Omental fat pad (tissue), 4 donors: ENCODE measurements at places on chromosomes 13 and 19. TPM values are rescaled to one million over a fixed set of nuclear protein-coding genes. Genes with fewer than 3 reads are reported as not detected.

The RGCC gene
- 199 TPM for total RNA-seq

The NLRP13 gene
- total RNA-seq, result not detected

The ADGRE1 gene
- 0.24 TPM for total RNA-seq

The ZGLP1 gene
- 0.19 TPM for total RNA-seq

The PSG1 gene
- not detected for total RNA-seq

The ZNF490 gene
- total RNA-seq, result 5.1 TPM

The SPRY2 gene
- 69.1 TPM for total RNA-seq

The CDC42EP5 gene
- 14.4 TPM for total RNA-seq

The PSG11 gene
- not detected for total RNA-seq

The C19orf81 gene
- total RNA-seq, result not detected

- no peak for DNase-seq
Measured at GRCh38 chr19:4988770-4989251, 19.9 kb downstream of the KDM4B start.

DNA sequence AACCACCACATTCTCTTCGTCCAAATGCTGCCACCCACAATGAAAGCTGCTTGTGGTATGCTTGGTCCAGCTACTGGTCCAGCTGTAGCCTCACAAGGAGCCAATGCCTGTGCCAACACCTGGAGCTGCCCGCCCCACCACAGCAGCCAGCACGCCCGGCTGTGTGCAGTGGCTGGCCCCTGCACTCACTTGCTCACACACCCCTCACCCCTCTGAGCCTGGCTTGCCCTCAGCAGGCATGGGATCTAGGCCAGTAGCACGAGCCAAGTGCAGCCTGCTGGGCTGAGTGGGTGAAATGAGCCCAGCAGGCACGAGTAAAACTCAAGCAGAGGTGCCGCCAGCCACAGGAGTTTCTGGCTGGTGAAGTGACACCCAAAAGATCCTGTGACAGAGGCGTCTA is 2096.4 kb upstream of the PCDH20 start:
- no peak for DNase-seq

- no peak for DNase-seq
Measured at GRCh38 chr13:73090116-73090822, 31.5 kb downstream of the KLF5 start.

DNA sequence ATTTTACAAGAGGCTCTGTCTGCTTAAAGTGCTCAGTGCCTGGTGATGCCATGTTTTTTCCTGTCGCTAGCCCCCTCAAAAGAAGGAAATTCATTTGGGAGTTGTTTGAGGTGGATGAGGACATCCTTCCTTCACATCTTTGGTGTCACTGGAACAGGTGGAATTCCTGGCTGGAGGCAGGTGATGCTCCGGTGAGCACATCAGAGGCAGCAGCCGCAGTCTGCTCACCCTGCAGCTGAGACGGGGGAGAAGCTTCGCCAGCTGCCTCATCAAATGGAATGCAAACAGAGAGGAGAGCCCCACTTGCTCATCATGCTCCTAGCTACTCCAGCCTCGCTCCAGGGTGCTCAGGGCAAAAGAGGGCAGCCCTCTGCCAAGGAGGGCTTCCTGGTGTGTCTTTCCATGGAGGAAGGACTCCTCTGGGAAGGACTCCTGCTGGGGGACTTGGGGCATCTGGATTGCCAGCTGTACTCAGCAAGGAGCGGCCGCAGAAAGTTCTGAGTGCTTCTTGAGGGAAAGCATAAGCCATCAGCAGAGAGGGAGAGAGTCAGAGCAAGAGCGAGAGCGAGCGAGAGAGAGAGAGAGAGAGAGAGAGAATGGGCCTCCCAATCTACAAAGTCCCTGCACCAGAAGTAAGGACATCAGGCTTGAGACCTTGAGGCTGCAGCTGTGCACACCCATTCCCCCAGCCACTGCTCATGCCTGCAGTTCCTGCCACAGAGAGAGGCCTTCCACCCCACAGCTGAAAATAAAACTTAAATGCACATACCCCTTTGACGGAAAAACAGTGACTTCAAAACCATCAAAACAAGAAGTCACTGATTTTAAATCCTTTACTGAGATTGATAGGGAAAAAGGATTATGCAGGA is 74.3 kb upstream of the UBL3 start:
- DNase-seq, result no peak

DNA sequence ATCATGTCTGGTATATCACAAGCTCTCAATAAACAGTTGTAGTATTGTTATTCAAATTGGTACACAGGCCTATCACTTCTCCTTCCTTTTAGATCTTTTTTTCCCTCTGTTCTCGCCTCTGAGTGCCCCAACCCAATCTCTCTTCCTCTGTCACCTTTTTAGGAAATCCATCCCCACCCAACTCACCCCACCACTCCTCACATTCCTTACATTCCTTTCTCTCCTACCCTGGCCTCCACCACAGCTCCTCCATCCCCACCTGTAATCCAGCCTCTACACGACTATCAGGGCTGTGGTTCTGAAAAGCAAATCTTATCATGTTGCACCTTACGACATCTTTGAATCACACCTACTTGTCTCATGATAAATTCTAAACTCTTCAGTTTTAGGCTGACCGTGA is 545.4 kb upstream of the GPC6 start:
- DNase-seq, result no peak

DNA sequence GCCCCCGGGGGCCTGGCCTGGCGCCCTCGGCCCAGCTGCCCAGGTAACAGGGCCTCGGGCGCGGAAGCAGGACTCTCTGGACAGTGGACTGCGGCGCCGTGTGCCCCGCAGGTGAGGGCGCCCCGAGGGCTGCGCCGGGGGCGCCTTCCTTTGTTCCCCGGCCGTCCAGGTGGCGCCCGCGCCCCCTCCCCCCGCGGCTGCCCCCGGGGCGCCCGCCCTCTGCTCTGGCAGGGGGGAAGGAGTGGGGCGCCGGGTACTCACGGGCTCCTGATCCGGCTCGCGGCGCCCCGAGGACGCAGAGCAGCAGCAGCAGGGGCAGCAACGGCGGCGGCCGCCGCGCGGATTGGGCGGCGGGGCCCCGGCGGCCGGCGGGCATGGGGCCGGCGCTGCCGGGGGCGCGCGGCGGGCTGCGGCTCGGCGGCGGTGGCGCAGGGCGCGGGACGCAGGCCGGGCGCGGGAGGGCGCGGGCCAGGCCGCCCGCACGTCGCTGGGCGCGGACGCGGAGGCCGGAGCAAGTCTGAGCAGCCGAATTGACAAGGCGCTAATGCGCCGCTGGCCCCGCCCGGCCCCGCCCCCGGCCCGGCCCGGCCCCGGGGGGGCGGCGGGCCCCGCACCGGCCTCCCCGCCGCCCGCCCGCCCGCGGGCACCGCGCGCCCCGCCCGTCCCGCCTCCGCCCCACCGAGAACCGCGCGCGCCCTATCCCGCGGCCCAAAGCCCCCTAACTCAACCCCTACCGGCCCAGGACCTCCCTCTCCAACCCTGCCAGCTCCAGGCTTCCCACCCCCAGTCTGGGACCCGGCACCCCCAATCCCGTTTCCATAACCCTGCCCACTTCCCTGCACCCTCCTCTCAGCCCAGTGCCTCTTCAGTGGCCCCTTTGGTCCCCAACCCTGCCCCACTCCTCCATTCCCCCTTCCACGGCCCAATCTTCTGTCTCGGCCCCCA is at the start of gene CRLF1:
Gene CRLF1 (minus strand): TSS at position 519 of the 945 bp plus-strand sequence. CDS start 143 bp downstream, at position 376.
- DNase-seq, result no peak

GRCh38 chr13:52003541-52003940 is 7.7 kb downstream of the ATP7B start:
- no peak for DNase-seq

- no peak for DNase-seq
Measured at GRCh38 chr13:52896827-52897659, 48.6 kb upstream of the PCDH8 start.

GRCh38 chr13:43132257-43132656 is 108.9 kb downstream of the DNAJC15 start:
- DNase-seq, result no peak

GRCh38 chr13:21309542-21310172 is 133.2 kb downstream of the MRPL57 start:
- DNase-seq, result no peak

DNA sequence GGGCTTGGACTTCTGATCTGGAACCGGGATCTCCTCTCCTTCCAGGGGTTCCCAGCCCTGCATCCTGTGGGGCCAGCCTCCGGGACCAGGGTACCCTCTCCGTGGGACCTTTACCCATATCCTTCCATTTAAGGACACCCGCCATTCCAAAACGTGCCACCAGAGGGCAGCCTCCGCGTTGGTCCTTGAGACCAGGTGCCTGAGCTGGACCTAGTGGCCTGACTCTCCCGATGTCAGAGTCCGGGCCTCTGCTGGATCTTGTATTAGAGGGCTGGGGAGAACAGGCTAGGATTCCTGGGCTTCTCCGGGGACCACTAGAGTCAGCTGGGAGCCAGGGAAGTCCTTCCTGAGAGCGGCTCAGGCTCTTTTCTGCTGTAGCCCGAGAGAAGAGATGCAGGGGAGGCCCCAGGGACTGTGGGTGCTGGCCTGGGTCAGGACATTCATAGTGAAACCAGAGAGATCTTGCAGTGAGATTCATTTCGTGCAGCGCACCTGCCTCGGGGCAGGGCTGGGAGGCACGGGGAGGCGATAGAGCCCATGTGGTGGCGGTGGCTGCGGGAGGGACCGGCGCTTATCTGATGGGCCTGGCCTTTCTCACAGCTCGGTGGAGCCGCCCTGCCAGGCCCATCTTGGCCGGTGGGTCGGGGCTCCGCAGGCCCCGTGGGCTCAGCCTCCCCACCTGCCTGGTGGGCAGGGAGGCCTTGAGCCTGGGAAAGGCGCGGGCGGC is 9.8 kb upstream of the SLC7A10 start:
- peak; percentile 97 for DNase-seq

DNA sequence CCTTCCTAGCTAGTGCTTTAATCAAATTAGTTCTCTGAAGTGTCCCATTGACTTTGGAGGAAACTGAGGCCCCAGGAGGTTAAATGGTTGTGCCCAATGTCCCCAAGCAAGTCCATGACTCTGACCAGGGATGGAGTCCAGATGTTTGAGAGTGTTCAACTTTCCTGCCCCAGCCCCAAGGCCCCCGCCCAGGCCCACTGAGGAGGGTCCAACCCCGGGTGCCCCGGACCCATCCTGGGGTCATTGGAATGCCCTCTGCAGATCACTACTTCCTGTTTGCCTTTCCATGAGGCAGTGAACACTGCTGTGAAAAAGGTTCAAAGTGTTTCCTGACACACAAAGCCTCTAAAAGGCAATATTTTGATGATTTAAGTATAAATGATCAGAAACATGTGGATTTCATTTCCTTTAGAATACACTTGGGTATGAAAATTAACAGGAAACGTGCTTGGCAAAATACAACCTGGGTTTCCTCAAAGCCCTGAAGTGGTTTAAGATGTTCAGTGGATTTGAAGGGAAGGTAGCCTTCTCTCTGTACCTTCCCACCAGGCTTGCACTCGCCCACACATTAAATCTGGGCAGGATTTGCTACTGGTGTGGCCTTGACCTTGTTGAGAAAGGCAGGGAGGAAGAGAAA is 335.7 kb downstream of the TSHZ3 start:
- no peak for DNase-seq

DNA sequence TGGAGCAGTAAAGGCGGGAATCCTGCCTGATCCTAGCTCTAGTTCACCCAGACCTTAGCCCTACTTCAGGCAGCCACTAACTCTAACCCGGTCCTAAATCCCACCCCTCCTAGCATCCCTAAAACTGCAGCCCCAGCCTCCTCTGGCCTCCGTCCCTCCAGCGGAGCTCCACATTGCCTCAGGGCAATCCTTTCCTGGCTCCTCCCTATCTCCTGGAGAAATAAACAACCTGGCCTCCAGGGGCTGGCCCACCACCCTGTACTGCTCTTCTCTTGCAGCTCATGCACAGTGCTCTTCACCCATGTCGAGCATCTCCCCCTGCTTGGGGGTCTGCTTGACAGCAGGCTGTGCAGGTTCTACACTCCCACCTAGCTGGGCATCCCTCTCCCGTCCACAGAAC is 6.7 kb downstream of the POU2F2 start:
- no peak for DNase-seq

DNA sequence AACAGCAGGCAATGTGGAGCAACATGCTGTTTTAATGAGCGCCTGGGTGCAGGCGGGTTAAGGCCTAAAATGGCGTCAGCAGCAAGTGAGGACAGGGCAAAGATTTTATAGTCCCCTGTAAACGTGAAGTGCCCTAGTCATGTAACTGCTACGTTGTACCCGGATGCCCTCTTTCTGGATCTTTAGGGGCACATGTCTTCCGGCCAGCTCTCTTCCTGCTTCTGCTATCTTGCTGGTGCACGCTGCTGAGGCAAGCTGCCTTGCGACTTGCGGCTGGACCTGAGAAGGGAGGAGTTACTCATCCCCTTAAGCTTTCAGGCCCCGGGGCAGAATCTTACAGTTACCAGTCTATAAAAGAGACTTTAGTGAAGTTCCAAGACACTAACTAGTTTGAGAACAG is 303.6 kb upstream of the DACH1 start:
- DNase-seq, result no peak

DNA sequence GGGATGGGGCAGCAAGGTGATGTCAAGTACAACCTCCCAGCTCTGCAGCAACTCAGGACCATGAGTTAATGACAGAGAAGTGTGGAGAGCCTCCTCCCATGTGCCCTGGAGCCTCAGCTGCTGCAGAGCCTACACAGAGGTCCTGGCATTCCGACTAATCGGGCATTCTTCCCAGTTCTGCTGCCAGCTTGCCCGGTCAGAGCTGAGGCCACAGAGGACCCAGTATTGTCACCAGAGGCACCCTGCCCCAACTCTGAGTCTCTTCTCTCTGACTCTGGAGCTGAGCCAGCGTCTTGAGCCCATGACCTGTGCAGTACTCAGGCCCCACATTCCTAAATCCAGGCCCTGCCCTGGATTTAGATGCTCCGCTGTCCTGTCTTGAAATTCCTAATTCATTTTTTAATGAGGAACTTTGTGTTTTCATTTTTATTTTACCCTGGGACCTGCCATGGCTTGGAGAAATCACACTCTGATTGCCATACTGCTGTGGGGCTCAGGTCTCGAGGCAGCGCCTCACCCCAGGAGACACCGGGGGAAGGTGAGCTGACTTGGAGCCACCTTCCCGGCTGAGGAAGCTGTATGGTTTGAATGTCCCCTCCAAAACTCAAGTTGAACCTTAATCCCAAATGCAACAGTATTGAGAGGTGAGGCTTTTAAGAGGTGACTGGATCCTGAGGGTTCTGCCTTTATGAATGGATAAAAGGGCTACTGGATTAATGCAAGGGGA is 144.9 kb upstream of the ZNF507 start:
- DNase-seq, result no peak

- no peak for DNase-seq
Measured at GRCh38 chr13:94827566-94827965, 115.2 kb upstream of the SOX21 start.

DNA sequence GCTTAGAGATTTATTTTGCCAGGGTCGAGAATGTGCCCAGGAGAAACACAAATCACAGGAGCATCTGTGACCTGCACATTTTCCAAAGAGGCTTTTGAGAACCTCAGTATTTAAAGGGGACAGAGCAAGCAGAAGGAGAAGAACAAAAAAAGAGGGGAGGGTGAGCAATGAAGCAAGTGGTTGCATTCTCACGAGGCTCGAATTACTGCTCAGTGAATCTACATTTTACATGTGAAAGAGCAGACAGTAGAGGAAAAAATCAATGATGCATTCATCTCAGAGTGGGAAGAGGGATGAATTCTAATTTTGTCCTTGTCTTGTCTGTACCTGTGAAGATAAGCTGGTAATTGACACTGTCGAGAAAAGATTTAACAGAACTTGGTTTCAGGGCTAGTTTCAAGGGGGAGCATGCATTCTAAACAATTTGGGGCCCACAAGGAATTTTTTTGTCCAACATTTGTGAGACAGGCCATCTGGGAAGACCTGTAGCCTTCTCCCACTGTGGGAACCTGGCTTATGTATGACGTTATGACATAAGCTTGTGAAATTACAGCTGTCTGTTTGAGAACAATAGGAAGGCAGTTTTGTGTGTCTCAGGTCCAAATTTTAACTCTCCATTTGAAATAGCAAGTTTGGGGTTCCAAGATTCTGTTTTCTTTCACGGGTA is 855.1 kb downstream of the SLITRK5 start:
- DNase-seq, result no peak

GRCh38 chr19:33465834-33466233 is 55.8 kb downstream of the PEPD start:
- DNase-seq, result no peak
